CD4-positive, alpha-beta T cell treated with Interleukin-17A for 4 hours (primary cell): ENCODE measurements at places on chromosomes 5 and 9.

- DNase-seq, result no peak
Measured at GRCh38 chr5:65172486-65173129, 309.1 kb downstream of the ADAMTS6 start.

- DNase-seq, result peak; percentile 8
Measured at GRCh38 chr5:119187776-119188529, 117.1 kb downstream of the DMXL1 start.

DNA sequence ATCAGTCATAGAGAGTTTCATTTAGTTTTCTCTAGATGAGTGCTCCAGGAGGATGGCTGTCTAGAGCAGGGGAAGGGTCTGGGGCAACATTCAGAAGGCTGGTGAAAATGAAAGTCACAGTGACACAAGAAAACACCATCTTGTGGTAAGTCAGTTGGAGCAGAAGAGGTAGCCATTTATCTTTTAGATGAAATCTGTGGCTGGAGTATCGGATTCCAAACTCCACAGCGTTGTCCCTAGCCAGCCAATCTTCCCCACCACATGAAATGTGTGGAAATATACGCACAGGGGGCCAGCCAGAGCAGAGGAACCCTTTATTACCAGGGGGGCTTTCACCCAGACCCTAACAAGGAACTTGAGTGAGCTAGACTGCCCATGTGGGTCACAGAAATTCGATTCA, 15.9 kb upstream of the TNFAIP8 start:
- DNase-seq, result no peak

DNA sequence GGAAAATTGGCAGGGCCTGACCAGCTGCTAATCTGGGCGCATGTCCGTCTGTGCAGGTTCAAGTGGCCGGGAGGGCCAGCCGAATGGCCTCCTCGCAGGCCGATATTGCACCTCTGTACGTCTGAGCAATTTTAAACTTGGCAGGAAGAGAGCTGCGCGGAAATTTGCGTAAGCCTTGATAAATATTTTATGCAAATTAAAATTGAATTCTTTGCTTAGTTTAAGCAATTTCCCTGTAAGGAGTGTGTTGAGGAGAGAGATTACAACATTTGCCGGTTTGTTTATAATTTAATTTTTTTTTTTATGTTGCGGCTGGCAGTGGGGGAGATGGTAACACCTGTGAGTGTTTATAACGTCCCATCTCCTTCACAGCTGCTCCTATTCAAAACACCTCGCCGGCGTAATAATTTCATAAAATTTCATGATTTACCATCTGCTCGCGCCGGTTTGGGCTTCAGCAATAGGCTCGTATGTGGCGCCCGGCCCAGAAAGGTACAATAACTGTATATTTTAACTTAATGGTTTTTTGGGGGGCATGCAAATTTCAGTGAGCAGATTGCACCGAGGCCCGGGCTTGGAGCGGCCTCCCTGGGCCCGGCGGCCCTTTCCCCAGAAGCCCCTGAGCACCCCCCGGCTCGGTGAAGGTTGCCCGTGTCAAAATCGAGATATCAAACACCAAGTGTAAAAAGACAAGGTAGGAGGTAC, 269.4 kb upstream of the MVB12B start:
- no peak for DNase-seq

GRCh38 chr9:22454016-22454415, 7.4 kb downstream of the DMRTA1 start:
- no peak for DNase-seq

DNA sequence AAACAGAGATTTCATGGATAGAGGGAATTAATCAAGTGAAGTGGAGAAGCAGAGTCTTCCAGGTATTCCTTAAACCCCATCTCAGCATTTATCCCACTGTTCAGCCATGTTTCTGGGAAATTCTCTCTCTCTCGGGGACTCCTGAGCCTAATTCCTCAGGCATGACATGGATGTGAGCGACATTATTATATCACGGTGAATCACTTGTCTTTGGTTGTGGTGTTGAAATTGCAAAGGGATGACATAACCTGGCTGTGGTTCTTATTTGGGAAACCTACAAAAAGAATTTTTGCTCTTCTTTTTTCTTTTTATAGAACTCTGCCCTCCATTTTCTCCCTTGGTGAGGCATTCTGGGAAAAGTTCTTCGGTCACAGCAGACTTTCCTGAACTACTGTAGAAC, 457.9 kb upstream of the PTGER4 start:
- DNase-seq, result no peak

DNA sequence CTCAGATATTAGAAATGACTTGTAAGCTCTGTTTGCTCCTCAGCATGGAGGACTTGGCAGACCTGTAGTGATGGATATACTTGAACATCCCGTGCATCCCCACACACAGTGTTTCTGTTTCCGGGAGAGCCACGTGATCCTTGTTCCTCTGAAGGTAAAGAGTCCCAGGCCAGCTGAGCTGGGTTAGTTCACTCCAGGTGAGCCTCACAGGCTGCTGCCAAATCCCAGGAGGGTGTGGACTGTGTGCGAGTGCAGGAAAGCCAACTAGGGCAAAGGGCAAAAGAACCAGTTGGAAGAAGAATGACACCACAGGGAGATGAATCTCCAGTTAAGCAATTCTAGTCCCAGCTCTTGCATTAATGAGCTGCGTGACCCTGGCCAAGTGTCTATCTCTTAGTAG, 10.4 kb upstream of the TOMM5 start:
- DNase-seq, result no peak

GRCh38 chr5:134445856-134446818, 34.5 kb upstream of the CDKN2AIPNL start:
- DNase-seq, result no peak

DNA sequence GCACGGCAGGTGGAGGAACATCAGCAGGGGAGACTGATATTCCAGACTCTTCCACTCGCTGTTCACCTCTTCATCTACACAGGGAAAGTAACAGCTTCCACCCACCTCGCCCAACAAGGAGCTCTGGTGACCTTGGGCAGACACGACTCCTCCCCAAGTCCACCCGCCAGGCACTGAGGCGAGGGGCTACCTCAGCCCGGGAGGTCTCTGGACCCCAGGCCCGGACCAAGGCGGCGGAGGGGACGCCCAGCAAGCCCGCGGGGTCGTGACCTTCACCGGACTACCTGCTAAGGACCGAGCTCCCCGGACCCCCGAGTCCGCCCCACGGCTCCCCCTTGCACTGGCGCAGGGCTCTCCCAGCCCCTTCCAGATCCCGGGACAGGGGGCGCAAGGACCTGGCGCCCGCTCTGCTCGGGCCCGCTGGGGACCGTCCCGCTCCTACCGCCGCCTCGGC, 70.2 kb upstream of the LPCAT1 start:
- DNase-seq, result no peak

DNA sequence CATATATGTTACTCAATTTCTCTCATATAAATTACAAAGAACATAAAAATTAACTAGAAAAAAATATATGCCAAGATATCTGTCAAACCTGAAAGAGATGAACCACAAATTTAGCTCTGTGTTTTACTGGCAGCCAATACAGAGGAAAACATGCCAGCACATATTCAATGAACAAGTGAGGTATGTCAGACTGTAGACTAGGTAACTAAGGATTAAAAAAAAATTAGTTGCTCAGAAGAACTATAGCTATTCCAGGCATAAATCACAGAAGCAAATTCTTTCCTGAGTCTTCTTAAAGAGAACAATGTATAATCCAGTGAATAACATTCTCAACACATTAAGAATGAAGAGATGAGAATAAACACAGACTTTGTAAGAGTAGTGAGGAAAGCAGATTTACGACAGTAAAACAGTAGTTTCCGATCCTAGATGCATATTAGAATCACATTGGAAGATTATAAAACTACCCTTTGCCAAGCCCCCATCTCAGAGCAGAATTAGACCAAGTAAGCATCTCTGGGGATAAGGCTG, 20.6 kb upstream of the CAAP1 start:
- no peak for DNase-seq

GRCh38 chr5:172707285-172708182, 63.5 kb downstream of the DUSP1 start:
- DNase-seq, result no peak

GRCh38 chr5:6197427-6197826, 180.9 kb downstream of the MED10 start:
- no peak for DNase-seq

GRCh38 chr5:149325166-149325735, 20.0 kb upstream of the GRPEL2 start:
- no peak for DNase-seq

- DNase-seq, result no peak
Measured at GRCh38 chr9:110136802-110137201, 71.2 kb downstream of the C9orf152 start.

- DNase-seq, result no peak
Measured at GRCh38 chr5:107519900-107520354, 150.8 kb downstream of the EFNA5 start.

GRCh38 chr5:158722940-158723339, 376.8 kb downstream of the EBF1 start:
- no peak for DNase-seq

- DNase-seq, result no peak
Measured at GRCh38 chr9:20111173-20111843, 322.5 kb upstream of the SLC24A2 start.

DNA sequence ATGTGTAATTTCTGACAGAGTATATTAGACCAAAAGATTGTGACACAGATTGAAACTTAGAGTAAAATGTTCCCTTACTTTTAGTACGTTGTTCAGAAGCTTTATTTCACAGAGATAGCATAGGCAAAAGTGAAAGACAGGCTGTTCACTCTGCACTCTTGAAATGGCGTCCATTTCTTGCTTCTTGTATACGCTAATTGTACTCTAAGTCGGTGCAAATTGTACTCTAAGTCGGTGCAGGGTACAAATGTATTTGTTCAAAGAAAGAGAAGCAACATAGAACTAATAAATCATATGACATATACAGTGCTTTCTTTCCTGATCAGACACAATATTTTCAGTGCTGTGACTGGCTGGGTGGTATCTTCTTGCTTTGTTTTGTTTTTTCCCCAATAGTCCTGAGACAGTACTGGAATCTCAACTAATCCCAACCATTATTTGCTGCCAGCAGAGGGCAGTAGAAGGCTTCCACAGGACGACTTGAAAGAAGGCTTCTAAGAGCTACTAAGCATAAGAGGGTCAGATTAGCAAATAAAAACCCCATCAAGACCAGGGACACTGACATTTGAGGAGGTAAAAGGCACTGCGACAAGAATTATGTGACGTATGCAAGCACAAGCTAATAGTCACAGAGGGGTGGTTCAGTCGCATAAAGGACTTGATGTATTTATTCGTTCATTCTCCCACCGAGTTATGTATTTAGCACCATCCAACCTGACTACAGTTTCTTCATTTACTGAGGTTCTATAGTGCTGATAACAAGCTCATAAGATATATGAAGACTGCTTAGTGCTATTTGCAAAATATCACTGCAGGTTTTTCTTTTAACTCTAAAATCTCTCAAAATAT, 831.8 kb downstream of the TAF11L14 start:
- DNase-seq, result no peak

- no peak for DNase-seq
Measured at GRCh38 chr5:80594810-80595209, 24.7 kb upstream of the ANKRD34B start.

DNA sequence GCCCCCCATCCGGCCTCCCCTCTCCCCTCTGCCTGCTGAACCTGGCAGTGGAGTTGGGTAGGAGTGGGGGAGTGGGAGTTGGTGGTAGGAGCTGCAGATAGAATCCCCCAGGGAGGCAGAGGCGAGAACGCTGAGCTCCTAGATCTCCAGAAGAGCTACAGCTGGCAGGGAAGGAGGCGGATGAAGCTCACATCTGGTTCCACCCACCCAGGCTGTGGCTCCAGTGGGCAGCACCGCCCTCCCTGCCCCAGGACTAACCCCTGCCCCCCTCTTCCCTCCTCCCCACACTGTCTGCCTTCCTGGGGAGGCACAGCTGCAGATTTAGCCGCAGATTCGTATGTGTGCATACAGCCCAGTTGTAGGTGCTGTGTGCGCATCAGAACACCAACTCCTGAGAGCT, 34.2 kb downstream of the C9orf50 start:
- peak; percentile 57 for DNase-seq

DNA sequence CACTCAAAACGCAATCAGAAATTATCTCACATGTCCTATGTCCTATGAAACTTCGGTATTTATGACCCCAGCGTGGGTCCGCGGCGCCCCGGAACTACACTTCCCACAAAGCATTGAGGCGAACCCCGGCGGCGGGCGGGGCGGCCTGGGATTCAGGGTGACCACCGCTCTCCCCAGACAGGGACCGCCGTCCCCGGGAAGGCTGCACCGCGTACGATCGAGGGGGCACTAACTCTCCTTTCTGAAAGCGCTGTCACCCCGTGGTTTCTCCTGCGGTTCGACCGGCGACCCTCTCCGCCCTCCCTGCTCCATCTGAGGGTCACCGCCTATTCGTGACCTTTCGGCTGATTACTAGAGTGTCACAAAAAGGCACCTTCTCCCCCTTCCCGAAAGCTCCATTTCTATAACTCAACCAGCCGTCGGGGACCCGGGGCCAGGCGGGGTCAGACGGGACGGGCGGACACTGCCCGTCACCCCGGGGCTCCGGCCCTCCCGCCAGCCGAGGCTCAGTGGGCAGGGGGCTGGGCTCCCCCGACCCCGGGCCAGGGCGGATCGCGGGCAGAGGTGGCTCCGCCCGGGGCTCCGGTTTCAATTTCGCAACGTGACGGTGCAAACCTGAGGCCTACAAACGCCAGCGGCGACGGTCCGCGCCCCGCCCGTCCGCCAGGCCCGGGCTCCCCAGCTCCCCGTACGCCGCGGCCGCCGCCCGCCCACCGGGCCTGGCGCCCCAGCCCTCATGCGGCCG, 1.3 kb downstream of the ECPAS start:
- peak; percentile 67 for DNase-seq

DNA sequence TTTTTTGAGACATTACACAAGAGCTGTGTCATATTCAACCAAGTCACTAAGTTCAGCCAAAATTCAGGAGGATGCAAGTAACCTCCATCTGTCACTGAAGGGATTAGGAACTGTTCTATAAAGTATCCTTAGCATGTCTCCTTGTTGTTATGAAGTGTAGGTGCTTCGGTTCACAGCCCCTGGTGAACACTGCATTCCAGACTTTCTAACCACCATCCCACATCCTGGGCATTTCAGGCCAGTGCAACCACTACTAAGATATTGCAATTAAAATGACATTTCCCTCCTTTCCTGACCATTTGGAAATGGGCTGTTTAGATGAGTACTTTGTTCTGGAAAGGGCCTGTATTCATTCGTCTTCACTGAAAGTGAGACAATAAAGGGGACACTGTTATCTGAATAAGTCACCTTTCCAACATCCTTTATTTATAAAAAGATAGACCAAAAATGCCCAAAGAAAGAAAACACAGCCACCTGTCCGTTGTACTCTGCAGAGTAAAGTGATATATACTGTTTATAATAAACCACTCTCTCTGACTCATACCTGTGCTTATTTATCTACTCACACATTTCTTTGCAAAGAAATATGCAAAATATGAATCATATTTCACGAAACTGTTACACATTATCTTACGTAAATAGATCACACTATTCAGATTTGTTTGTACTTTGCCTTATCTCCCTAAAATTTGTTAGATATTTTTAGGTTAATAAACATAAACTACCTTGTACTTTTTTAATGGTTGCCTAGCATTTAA, 861.9 kb downstream of the CDH18 start:
- DNase-seq, result no peak

GRCh38 chr9:134707031-134707680, 65.6 kb downstream of the COL5A1 start:
- no peak for DNase-seq
